ENCODE measurements at places on chromosomes 1 and 21.

DNA sequence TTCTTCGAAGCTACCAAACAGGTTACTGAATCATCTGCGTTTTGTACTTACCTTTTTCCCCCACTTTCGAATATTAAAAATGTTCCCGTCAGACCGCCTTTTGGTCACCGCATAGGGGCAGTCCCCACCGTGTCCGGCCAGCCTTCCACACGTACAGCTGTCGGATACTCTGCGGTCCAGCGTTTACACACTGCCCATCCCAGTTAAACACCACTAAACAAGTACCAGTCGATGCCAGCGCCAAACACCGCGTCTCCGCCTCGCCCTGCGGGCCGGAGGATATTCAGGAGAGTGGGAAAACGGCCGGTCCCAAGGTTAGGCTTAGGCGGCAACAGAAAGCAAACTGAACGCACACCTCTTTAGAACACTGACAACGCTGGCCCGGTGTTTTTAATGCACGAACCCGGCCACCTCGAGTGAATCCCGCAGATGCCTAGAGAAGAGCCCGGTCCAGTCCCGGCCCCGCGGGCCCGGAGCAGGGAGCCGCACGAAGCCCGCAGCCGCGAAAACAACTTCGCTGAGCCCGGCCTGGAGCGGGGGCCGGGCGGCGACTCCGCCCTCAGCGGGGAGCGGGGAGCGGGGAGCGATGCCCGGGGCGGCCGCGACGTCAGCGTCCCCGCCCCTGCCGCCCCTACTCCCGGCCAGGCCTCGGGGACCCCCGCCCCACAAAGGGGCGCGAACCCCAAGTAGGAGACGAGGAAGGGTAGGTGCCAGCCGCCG lies 730 bp upstream of the PHF13 start:
- ATAC-seq: peak; percentile 29

DNA sequence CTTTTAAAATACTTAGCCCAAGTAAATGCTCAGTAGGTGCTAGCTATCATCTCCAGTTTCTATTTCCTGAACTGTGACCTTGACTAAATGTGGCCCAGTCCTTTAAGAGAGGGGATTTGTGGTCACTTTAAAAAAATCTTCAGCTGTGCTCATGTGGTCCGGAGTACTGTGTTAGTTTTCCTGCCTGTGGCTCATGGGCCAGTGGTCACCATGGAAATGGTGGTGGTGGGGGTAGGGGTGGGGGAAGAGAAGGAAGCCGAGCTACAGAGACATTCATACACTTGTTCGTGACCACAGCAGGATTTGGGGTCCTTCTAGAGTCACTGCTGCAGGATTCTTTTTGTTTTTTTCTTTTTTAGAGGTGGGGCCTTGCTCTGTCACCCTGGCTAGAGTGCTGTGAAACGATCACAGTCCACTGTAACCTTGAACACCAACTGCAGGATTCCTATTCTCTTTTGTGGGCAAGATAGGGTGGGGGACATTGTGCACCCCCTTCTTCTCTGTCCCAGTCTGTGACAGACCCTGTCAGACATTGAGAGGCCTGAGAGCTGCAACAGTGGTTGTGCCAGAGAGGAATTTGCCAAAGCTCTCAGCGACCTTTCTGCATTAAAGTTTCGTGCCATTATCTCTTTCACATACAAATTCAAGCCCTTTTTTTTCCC lies 25.8 kb downstream of the KIF26B start:
- no peak for ATAC-seq

- no peak for ATAC-seq
Observed at GRCh38 chr1:109931189-109931731, 20.6 kb downstream of the CSF1 start.

GRCh38 chr1:10623686-10624145 lies 149.0 kb downstream of the PEX14 start:
- no peak for ATAC-seq

GRCh38 chr1:248752161-248753028 lies 3.2 kb downstream of the LYPD8 start:
- ATAC-seq: no peak

GRCh38 chr1:198212126-198212525 lies 55.3 kb downstream of the NEK7 start:
- no peak for ATAC-seq

GRCh38 chr1:151892190-151892589 lies 17.1 kb downstream of the THEM4 start:
- no peak for ATAC-seq

DNA sequence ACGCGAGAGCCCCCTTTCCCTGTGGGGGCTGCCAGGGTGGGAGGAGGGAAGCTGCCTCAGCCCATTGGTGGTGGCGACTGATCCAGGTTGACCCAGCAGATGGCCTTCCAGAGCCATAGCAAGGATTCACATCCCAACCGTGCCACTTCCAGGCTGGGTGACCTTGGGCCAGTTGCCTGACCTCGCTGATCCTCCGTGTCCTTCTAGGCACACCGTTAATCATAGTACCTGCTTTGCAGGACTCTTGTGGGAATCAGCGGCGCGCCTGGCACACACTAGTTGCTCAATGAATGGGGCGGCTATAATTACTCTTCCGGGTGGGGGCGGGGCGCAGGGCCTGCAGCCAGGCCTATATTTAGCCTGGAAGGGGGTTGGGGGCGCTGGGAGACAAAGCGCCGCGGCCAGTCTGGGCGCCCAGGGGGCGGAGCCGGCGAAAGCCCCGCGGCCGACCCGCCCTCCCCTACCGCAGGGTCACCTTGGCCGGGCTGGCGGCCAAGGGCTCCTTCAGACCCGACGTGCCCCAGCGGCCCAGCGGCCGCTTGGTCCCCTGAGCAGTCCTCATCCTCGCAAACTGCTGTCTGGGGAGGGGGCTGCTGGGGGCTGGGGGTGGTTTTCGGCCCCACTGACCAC lies 5.1 kb downstream of the HSPB7 start:
- ATAC-seq: peak; percentile 26

DNA sequence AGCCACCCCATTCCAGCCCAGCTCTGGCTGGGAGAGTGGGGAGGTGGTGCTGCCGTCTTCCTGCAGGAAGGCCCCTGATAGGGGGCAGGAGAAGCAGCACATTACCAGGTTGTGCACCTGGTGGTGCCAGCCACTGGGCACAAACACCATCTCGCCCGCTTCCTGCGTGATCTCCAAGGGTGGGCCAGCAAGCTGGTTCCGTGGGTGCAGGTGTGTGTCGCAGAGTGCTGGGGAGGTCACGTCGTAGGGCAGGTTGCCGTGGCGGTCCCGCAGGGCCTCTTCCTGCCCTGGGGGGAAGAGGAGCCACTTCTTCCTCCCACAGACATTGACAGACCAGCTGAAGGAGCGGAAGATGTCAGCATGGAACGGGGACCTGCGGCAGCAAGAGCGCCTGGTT lies 1.8 kb downstream of the JMJD4 start:
- no peak for ATAC-seq

GRCh38 chr1:147720557-147720956 lies 39.8 kb downstream of the GJA5 start:
- no peak for ATAC-seq

DNA sequence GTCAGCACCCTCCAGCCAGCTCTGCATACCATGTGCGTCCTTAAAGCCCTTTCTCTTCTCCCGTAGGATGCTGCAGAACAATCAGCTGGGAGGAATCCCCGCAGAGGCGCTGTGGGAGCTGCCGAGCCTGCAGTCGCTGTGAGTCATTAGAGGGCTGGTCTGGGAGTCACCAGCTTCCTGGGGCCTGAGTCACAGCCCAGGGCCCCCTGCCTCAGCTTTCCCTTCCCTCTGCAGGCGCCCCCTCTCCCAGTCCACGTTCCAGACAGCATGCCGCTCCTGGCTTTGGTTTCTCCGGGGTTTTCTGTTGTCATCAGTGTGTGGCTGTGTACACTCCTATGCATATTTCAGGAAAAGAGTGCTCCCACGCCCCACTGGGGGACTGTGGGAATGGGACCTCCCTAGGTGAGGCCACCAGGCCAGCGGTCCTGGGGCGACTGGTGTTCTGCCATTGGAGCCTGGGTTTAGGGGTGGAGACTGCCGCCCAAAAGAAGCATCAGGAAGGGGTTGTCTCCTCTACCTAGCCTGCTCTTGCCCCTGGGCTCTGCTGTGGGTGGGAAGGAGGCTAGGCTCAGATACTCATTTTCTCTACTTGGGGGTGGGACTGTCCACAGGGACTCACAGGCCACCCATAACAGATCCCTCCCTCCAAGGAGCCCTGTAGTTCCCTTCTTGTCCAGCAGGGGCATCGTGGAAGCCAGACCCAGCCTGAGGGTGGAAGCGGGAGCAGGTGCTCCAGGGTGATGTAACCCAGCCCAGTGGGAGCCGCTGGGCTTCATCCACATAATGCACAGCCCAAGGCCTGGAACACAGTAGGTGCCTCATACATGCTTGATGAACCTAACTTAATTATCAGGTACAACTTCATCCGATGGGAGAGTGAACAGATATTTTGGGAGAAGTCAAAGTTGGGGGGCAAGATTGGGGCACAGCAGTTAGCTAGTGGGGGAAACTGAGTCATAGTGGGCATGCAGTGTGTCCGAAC lies 42.5 kb downstream of the LGR6 start:
- ATAC-seq: peak; percentile 75

- ATAC-seq: no peak
Observed at GRCh38 chr1:239421811-239422210, 35.4 kb downstream of the CHRM3 start.

GRCh38 chr1:167122568-167122967 lies 28.7 kb downstream of the STYXL2 start:
- ATAC-seq: no peak

DNA sequence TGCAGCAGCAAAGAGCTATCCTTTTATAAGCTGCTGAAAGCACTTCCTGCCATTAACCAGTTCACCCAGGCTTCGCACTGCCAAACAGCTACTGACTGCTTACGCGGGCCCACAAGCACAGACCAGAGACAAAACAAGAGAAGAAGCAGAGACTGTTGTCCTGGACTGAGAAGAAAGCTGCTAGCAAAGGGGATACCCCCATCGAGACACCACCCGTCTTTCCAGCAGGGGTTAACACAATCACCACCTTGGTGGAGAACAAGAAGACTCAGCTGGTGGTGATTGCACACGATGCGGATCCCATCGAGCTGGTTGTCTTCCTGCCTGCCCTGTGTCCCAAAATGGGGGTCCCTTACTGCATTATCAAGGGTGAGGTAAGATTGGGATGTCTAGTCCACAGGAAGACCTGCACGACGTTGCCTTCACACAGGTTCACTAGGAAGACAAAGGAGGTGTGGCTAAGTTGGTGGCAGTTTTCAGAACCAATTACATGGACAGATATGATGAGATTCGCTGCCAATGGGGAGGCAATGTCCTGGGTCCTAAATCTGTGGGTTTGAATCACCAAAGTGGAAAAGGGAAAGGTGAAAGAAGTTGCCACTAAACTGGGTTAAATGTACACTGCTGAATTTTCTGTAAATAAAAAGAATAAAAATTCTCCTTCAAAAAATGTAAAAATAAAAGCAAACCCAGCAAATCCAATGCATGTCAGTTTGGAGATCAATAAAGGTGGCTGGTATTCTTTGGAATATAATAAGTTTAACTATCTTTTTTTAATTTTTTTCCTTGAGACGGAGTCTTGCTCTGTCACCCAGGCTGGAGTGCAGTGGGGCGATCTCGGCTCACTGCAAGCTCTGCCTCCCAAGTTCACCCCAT lies 1.2 kb downstream of the FMO5 start:
- ATAC-seq: no peak

DNA sequence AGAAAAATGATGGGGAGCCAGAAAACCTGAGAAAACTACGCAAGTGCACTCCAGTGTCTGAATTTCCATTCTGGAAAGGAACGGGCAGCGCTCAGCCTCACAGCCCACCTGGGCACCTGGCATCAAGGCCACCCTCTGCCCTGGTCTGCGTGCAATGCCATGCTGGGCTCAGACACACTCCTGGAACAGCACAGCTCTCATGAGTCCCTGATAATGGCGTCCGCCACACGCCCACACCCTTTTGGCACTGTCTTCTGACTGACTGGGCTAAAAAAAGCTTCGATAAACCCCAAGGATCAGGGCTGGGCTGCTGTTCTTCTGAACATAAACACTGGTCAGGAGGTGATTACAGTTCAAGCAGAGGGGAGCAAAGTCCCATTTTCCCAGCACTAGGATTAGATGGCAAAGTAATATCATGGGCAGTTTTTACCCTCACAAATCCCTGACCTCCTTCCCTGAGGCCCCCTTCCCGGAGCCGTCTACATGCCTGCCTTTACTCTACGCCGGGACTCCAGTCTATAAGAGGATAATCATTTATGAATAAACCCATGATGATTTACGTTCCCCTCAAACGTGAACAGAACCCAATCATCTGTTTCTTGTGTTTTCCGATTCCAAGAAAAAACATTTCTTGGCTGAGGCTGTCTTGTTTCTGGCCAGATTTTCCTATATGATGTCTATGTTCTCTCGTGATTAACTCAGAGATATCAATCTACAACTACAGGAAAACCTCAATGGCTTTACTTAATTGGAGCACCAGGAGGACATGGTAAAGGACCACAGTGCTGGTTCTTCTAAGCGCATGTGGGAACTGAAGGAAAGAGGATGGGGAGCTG lies 22.6 kb downstream of the RCAN1 start:
- ATAC-seq: no peak

DNA sequence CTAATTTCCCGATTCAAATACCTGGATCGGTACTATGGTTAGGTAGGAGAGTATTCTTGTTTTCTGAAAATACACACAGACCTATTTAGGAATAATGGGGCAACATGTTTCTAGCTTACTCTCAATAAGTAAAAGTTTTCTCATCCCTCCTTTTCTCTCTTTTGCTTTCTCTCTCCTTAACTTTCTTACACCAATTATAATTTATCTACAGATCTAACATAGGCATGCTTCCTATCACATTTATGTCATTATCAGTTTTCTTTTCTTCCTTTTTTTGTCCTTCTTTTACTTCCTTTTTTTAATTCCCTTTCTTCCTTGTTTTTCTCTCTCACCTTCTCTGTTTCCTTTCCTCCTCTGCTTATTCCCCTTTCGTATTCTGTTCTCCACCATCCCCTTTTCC lies 20.3 kb downstream of the SNX7 start:
- no peak for ATAC-seq

- no peak for ATAC-seq
Observed at GRCh38 chr1:84073266-84073665, 70.8 kb upstream of the PRKACB start.

DNA sequence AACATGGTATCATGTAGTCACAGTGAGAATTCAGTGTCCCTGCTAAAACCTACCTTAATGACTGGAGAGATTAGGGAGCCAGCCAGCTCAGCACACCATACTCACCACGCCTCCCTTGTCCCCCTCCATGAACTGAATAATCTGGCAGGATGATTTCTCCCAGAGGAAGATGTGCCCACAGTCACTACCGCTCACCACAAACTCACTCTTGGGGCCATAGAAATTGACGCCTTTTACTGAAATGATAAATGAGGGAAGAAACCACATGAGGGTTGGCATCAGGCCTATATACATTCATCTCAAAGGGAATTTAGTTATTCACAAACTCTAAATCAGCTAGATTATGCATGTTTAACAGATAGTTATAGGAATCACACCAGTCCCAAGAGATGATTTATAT lies 17.4 kb downstream of the PEA15 start:
- ATAC-seq: no peak

GRCh38 chr1:220271706-220272046 lies 577 bp downstream of the RAB3GAP2 start:
- no peak for ATAC-seq

DNA sequence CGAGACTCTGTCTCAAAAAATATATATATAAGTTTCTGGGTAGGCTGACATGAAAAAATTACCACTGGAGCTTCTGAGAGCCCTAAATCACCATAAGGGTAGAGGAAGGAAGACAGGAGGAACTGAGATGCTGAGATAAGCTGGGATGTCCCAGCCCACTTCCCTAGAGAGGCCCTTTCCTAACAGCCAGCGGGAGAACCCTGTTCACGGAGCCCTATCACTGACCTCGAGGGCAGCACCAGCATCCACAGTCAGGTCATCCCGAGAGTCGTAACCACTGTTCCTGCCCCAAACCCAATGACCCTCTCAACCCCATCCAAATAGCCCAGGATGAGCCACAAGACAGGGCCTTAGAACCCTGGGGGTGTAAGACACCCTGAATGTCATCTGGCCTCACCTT lies 77.5 kb downstream of the CD34 start:
- no peak for ATAC-seq

All from activated CD4-positive, CD25-positive, alpha-beta regulatory T cell treated with anti-CD3 and anti-CD28 coated beads, Interleukin-2, amount 50 U/mL, for 24 hours (primary cell).